Cortex of kidney (tissue), 1 donor: ENCODE measurements at places on chromosomes 7 and 10.

DNA sequence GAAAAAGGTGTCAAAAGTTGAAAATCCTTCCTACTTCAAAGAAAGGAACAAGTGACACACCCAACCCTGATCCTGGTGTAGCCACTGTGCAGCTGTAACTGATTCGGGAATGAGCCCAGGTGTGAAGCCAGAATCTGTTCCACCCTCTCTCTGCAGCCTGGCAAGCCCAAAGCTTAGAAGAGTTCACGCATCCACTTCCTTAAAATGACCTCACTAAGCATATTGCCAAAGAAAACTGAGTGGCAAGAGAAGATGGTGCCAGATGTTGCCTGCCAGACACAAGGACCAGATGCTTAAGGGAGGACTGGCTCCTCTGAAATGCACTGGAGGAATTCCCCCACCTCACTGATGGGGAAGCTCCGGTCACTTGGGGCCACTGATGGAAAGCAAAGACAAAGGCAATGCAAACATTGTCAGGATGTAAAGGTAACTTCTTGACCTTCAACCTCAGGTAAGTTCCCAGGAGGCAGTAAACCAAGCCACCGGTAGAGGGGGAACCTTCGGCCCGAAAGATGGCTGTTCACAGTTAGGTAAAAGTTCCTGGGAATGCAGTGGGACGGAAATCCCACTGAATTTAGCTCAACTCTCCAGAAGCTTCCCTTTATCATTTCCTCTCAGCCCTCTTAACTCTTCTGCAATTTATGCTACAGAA, 554.9 kb downstream of the KCNMA1 start:
- no peak for DNase-seq

DNA sequence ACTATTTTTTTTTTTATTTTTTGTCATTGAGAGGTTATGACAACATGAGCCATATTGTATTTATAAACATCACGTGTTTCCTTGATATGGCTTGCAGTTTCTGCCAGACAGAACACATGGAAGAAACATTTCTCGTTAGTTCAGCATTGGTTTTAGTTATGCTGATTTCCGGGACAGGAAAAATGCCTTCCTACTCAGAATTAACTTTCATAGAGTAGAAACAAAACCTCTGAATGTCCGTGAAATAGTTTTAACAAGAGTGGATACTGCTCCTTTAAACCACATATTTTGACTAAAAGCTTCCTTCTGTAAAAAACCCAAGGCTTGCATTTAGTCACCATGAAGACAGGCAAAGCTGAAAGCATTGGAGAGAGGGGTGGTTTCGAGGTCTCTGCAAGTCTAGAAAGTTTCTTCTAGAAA, 240.4 kb downstream of the KIAA1217 start:
- no peak for DNase-seq

GRCh38 chr10:71921324-71922027, 42.7 kb upstream of the CHST3 start:
- DNase-seq: no peak

DNA sequence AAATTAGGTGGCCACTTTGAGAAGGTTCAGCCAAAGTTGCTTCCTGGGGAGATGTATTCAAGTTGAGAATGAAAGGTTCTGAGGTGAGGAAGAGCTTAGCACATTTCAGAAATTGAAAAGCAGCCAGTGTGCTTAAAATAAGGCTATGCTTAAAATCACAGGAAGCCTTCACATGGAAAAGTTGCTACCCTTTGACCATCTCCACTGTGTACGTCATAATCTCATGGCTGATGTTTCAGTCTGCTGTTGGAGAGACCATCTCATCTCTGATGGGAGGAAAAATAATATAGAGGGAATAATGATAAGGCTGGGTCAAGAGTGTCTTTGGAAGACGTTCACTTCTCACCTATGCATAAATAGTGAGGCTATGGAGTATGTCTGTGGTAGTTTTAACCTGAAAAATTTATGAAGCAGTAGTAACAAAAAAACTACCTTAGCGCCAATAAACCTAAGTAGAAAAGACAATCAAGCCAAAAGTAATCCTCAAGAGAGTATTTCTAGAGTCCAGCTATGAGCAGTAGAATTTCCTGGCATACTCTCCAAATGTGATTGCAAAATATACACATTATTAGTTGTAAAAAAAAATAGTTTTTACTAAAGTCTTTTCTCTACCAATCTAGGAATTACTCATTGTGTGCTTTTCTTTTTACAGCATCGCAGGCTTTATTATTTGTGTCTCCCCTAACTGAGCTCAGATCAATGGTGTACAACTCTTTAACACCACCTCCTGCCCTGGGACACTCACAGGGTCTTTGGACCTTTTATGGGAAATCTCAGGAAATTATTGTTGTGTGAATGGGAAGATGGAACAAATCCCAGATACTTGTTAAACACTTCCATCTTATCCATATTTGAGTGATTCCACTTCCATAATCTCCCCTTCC, 435.2 kb upstream of the LRGUK start:
- no peak for DNase-seq

DNA sequence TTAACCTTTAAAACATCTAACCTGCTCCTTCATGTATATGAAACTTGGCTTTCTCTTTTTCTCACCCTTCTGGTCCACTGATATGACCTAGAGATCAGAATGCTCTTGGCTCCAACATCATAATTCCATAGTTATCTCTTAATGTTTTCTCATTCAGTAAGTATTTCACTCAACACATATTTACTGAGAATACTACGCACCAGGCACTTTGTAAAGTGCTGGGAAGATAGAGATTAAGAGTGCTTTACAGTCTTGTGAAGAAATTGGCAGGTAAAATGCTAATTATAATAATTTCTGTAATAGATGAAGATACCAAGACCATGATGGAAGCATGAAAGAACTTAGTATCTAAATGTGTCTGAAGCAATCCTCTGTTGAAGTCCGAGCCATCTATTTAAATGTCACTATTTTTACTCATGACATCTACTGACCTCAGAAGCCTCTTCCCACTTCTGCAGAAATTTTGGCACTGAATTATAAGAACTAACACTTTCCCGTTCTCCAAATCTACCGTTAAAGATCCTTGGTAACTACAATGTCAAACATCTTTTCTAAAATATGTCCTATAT, 116.2 kb downstream of the HBP1 start:
- DNase-seq: no peak

DNA sequence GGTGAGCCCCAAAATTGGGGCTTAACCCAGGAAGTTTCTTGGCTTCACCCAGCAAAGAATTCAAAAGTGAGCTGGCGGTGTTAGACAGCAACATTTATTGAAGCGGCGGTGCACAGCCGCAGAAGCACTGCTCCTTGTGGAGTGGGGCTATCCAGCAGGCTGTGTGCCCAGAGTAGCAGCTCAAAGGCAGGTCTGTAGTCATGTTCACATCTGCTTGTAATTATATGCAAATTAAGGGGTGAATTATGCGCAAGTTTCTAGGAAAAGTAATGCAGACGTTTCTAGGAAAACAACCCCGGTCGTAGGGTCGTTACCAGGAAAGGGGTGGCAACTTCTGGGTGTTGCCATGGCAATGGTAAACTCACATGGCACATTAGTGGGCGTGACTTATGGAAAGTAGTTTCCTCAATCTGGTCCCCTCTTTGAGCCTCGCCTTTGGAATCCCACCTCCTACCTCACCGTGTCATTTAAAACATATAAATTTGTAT, 13.7 kb upstream of the KBTBD2 start:
- DNase-seq: no peak

- no peak for DNase-seq
Observed at GRCh38 chr10:79106256-79107050, 37.7 kb downstream of the ZMIZ1 start.
